ENCODE measurements at places on chromosomes 2 and 18. TPM values are rescaled to one million over a fixed set of nuclear protein-coding genes. Genes with fewer than 3 reads are reported as not detected.

Gene AQP12B
- polyA plus RNA-seq = 0.74 TPM

Gene POTEJ
- polyA plus RNA-seq = 0.12 TPM

Gene UGT1A8
- not detected for polyA plus RNA-seq

Gene ZC3H8
- polyA plus RNA-seq = 13.1 TPM

Gene CABLES1
- 6.5 TPM for polyA plus RNA-seq

Gene MC5R
- polyA plus RNA-seq = 1.1 TPM

Gene SATB2
- 3.6 TPM for polyA plus RNA-seq

Gene GAD1
- polyA plus RNA-seq = 0.53 TPM

Gene OTOS
- not detected for polyA plus RNA-seq

Gene ERFE
- polyA plus RNA-seq = 31.6 TPM

DNA sequence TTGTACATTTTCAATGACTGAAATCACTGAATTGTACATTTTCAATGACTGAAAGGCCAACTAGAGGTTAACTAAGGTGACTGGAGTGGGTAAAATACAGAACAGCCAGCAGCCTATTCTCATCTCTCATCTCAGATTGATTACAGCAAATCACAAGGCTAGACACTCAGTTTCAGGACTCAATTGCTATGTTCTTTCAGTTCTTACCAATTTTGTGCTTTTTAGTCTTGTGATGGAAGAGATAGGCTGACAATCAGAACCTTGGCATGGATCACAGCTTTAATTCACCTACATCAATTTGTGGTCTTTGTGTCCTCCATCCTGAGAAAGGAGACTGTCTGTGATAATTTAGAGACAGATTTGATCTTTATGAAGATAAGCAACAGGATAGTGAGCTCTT, 124.7 kb downstream of the GULP1 start:
- no peak for DNase-seq

GRCh38 chr2:240302041-240302440, 133.4 kb upstream of the GPC1 start:
- no peak for DNase-seq

- peak; percentile 54 for DNase-seq
Observed at GRCh38 chr2:204039298-204039838, 102.8 kb downstream of the ICOS start.

DNA sequence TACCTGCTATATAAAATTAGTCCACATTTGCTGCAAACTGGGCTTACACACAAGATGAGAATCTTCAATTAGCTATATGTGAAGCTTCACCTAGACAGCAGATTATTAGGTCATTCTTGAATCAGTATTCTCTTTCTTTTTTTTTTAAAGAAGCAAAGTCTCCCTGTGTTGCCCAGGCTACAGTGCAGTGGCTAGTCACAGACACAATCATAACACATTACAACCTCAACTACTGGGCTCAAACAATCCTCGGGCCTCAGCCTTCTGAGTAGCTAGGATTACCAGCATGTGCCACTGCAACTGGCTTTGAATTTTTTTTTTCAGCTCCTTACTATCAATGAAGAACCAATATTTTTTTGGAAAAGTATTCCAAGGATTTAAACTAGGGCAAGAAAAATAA, 30.5 kb downstream of the OLA1 start:
- DNase-seq = no peak

DNA sequence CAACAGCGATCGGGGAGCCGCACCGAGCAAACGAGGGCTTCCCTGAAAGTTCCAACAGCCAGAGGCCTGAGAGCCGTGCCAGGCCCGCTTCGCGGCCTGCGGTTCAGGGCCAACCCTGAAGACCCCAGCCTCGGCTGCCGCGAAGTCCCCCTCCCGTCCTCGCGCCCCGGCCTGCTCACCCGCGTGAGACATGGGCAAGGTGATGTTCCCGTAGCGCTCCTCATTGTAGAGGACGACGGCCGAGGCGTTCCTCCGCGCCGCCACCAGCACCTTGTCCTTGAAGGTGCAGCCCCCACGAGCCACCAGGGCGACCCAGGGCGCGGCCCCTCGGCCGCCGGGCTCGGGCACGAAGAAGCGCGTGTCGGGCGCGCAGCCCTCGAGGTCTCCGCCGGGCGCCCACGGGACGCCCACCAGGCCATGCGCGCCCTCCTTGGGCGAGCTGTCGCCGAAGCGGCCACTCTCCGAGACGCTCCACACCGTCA, 510 bp downstream of the RNF149 start:
- no peak for DNase-seq

DNA sequence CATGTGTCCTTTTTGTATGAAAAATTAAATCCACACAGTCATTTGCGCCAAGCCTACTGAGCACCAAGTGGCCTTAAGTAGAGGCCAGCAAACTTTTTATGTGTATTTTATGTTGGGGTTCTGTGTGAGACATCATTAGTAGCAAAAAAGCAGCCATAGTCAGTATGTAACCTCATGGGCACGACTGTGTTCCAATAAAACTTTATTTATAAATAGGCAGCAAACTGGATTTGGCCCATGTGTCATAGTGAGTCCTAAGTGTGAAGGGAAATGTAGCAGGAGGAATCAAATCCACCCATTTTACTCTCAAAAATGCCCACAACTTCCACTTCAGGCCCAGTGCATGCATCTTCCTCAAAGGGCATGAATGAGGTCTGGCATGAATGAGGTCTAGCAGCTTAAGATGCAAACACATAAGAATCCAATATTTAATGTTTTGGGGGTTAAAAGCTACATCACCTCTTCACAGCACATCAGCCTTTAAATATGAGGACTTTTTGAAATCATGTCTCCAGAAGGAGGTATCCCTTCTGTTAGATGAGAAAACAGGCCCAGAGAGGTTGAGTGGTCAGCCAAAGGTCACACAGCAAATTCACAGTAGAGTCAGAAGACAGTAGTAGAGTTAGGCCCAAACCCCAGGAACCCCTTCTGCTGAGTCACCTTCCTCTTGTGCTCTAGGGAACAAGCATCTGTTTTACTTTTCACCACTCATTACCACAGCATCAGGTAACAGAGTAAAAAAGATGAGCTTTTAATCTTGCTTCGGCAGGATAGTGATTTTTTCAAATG, 45.6 kb downstream of the MREG start:
- no peak for DNase-seq

GRCh38 chr2:217757108-217757463, 245.7 kb downstream of the TNS1 start:
- DNase-seq = no peak

- DNase-seq = peak; percentile 40
Observed at GRCh38 chr18:43596105-43596712, 318.9 kb upstream of the SYT4 start.

DNA sequence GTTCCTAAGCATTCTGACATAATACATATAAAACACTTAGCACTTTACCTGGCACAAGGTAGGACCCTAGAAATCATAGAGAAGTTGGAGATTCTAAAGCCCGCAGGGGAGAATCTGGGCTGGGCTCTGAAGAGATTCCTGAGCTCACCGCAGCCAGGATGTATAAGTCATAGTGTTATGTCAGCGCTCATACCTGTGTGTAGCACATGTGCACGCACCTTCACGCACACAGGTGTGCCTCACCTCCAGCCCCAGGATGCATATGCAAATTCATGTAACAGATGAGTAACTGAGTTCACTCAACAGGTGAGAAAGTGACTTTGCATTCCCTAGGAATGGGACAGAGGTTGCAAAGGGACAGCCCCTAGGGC, 7.9 kb upstream of the SDC1 start:
- no peak for DNase-seq

DNA sequence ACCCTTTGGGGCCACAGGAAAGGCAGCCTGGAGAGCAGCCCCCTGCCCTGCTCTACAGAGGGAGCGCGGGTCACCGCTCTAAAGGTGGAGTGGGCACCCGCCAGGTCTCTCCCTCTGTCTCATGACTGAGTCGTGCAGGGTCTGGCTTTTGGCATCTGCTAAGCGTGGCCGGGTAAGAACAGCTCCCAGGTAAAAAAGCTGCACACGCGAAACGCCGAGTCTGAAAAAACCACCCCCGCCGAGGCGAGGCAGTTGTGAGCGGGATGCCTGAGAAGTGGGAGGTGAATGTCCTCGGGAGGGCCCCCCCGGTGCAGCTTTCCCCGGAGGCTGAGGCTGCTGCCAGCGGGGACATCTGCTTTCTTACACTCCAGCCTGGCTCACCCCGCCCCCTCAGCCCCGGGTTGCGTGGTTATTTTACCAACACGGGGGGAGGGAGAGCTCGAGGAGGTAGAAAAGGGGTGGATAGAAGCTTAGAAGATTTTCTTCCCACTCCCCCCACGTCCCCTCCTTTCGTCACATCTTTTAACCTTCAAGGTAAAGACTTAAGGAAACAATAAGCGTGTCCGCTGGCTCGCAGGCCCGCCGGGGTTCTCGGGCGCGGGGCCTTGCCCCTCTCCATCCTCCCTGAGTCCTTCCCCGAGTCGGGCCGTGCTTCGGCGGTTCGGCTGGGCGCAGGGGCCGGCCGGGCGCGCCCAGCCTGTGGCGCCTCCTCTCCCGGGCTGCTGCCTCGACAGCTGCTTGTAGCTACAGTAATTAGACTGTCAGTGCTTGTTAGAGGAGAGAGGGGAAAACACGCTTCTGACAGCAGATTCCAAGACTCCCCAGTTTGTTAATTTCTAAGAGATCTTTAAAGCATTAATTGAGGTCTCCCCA, 70.6 kb upstream of the PSMD14 start:
- DNase-seq = peak; percentile 30

DNA sequence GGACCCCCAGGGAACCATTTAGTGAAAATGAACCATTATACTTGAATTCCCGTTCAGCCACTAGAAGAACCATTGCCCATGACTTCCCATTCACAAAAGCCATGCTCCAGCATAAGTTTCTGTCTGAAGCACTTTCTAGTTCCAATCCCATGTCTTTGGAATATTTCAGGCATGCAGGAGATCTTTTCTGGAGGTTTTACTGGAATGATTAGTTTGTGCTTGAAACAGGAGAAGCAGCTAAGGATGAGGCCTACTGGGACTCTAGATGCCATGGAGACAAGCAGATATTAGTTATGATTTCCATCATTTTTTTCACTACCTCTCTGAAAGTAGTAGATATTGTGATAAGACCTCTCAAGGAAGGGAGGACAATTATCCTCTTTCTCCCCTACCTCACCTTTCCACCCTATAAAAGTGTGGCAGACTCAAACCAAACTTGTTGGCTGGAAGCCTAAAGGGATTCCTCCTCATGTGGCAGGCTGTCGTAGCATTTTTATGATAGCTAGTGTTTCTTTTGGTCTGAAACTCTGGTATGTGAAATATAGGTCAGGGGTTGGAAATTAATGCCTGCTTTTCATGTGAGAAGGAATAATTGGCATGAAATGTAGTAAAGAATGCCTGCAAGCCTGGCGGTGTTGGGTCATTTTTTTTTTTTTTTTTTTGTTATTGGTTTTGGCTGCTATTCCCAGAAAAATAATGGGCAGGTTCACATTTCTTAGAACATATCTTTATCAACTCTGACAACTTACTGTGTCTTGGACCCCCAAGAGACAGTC, 29.3 kb upstream of the MMADHC start:
- DNase-seq = no peak

- no peak for DNase-seq
Observed at GRCh38 chr2:209389171-209389618, 34.7 kb upstream of the MAP2 start.

DNA sequence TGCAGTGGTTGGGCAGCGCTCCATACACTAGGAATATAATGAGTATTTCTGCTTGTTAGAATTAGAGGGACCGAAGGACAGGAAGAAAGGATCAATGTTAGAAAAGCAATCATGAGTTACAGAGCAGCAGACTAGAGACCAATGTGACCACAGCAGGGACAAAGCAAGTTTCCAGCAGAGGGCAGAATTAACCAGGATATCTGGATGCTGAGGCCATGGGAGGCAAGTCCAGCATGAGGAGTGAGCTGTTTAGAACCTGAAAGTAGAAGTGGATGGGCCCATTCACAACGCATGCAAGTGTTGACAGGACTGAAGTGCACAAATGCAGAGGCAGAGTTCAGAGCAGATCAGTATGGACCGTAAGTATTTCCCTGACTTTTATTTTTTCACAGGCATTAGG, 910.4 kb upstream of the GYPC start:
- peak; percentile 66 for DNase-seq

GRCh38 chr2:227503433-227504406, 31.8 kb downstream of the AGFG1 start:
- no peak for DNase-seq

GRCh38 chr2:99404039-99404796, 67.0 kb downstream of the EIF5B start:
- no peak for DNase-seq

GRCh38 chr2:64542071-64543007, 18.2 kb downstream of the AFTPH start:
- DNase-seq = no peak

GRCh38 chr2:237065071-237065377, 20.7 kb upstream of the COPS8 start:
- no peak for DNase-seq

DNA sequence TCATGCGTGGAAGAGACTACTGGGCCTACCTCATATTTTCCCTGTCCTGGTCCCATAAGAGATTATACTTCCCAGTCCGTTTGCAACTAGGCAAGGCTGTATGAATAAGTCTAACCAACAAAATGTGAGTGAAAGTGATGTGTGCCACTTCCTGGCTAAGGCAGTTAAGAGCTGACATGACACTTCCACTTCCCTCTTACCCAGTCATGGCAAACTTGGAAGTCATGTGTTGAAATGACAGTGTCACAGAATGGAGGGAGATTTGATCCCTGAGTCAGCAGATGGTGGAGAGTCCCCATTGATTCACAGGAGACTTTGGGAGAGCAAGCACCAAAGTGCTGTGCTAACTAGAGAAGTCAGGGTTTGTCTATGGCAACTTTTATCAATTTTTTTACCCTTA, 36.4 kb downstream of the TACR1 start:
- no peak for DNase-seq

- peak; percentile 40 for DNase-seq
Observed at GRCh38 chr2:207711750-207712530, 500 bp downstream of the CCNYL1 start.

DNA sequence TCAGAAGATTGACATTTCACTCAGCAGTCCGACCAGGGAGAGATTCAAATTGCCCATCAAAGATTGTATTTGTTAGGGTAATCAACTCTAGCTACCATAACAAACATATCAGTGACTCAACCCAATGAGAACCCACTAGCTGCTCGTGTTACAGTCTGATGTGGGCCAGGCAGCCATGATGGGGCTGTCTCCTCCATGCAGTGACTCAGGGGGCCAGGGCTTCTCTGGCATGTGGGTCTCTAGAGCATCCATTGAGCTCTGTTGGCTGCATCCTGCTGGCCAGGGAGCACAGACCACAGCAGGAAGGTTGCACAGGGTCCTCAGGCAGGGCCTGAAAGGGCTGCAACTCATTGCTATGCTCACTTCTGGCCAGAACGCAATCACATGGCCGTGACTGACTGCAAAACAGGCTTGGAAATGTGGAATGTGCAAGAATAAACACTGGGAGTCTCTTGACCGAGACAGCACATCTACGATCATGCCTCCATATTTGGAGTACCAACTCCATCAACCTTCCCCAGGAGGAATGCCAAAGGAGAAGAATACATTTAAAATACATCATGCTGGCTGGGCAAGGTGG, 216.8 kb downstream of the EIPR1 start:
- no peak for DNase-seq

Measured in muscle of back (tissue), 13 donors.